ENCODE measurements at places on chromosomes 5 and 9.

- no peak for DNase-seq
These were observed 19.9 kb downstream of the NIPBL start for GRCh38 chr5:36896476-36896875.

DNA sequence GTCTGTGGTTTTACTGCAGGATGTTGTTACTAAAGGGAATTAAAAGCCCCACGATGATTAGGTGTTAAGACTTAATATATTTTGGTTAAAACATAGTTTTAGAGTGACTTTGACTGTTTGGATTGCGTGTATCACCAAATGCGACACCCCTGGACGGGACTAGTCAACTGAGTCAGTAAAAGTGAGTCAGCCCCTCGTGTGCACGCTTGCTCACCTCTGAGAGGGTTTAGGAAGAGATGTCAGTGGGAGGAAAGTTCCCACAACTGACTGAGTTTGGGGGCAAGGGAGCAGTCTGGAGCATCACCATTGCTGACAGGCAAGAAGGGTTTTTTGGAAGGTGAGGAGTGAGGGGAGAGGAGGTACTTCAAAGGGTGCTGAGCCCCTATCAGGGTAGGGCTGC, 14.4 kb upstream of the DMRT3 start:
- DNase-seq: no peak

- no peak for DNase-seq
These were observed 276.8 kb upstream of the CLINT1 start for GRCh38 chr5:158135682-158136179.

DNA sequence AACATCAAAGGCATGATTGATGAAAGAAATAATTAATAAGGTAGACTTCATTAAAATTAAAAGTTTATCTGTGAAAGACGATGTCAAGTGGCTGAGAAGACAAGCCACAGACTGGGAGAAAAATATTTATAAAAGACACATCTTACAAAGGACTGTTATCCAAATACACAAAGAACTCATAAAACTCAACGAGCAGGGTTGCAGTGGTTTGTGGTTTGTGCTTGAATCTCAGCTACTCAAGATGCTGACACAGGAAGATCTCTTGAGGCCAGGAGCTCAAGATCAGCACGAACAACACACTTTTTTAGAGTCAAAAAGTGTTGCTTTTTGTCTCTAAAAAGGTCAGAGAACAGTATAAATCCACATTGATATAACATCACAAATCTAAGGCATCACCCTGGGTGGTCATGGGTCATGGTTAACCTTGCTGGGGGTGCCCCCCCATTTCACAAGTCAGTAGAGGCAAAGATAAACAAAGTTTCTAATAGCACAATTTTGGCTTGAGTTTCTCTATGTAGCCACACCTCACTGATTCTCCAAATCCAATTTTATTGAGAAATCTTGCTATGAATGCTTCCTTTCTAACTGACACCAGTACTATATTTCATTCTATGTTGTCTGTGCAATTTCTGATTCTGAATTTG, 342.9 kb upstream of the RPS23 start:
- DNase-seq: no peak

DNA sequence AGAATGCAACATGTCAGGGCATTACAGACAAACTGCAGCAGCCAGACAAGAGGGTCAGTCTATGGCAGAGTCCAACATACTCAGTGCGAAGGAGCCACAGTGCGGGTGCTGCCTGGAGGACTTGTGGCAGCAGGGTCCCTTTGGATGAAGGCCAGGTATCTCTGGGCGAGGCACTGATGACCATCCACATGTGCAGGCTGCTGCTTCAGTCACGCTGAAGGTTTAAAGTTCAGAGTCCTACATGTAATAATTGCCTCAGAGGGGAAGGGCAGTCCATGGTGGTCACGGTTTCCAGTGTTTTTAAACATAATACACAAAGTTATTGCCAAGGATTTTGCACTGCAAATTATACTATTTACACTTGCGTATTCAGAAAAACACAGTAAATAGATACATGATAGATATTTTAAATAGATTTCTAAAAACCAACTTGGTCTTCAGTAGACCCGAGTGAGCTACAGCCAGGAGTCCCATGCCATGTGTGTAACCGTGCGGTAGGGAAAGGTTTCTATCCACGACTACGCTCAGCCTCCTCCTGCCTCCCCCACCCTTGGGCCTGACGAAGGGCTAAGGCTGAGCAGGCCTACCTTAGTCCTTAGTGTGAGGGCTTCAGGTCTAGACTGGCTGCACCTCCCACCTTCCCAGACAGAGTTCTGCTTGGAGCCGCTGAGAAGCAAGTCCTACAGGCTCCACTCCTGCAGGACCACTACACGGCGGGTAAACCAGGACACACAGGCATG, 76.2 kb downstream of the GPR21 start:
- no peak for DNase-seq

DNA sequence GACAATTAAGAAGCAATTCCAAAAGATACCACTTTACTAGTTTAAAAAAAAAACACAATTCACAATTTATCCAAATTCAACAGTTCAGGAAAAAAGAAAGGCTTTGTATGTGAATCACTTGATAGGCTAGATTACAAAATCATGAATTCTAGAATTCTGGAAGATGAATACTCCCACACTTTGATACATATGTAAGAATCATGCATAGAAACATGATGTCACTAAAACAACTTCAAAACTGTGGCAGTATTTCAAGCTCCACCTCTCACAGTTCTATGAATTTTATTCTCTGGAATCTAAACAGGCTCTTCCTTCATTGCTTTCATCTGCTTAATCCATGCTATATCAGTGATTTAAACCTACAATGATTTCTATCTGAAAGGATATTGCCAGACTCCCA, 51.0 kb downstream of the GNAQ start:
- DNase-seq: no peak

- DNase-seq: no peak
These were observed 49.2 kb upstream of the SHOC1 start for GRCh38 chr9:111843971-111844370.

DNA sequence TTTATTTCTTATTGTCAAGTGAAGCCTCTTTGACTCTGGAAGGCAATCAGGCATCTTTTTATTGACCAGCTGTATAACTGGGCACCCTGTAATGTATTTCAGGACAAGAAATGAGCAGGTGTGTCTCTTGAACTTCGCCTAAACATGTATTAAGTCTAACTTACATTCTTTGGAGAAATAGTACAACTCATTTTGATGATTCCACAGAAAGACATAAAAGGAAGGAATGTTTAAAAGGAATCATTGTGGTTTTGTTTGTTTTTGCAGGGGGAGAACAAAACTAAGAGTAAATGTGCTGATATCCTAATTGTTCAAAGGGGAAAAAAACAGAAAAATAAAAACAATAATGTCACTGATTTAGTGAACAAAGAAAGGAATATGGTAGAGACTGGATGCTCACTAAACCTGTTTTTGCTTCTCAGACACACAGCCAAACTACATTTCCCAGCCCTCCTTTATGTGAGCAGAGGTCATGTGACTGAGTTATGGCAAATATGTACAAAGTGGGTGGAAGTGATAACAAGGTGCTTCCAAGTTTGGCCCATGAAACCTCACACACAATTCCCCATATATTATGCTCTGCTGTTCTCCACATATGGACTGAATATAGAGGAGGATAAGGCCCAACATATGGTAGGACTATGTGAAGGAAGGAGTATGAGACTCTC, 150.6 kb upstream of the ACOT12 start:
- no peak for DNase-seq

DNA sequence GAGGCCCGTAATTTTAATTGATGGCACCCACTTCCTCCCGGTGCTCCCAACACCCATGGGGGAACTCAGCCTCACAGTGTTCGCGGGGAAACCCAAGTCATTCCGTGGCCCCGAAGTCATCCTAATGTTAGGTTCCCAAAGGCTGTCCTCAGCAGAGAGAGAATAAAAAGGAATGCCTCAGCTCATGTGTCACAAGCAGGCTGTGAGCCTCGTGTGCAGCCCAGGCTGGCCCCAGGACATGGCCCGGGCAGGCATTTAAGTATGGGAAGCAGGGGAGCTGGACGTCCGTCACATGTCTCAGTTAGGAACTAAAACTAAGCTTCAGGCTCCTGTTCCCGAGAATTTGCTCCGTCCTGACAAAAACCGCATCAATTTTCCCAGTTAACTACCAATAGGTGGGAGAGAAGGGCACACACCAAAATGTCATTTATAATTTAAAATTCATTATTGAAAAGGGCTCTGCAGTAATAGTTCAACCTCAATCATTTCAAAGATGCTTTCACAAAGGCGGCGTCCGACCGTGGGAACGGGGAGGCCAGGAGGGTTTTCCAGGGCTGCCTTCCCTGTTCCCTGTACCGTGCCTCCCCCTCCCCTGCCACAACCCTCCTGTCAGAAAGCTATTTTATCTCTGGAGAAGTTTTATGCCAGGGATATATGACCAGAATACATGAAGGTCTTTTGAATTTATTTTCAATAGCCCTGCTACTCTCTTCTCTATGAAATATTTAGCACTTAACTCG, 137.3 kb downstream of the FSTL4 start:
- DNase-seq: no peak

DNA sequence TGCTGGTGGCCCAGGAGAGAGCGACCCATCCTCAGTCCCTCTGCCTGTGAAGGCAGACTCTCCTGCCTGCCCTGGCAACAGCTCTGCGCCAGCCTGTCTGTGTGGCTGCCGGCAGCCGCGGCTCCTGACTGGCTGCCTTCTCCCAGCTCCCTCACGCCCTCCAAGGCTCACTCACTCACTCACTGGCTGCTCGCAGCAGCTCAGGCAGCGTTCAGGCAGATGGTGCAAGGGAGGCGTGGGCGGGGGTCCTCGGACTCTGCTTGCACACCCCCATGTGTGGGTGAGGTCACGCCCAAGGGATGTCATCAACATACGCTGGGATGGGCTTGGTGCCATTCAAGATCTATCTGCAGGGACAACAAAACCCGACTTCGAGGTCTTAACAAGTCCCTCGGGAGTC, 66.7 kb downstream of the DAB2IP start:
- no peak for DNase-seq

GRCh38 chr9:23933348-23933747, 107.3 kb upstream of the ELAVL2 start:
- DNase-seq: no peak

GRCh38 chr9:92807757-92808725, 43.4 kb upstream of the BICD2 start:
- DNase-seq: peak; percentile 17

- DNase-seq: no peak
These were observed 216.6 kb downstream of the SLC12A2 start for GRCh38 chr5:128300181-128300580.

- DNase-seq: no peak
These were observed 21.8 kb downstream of the ZBED3 start for GRCh38 chr5:77065256-77065655.

GRCh38 chr9:83472764-83473163, 65.4 kb downstream of the FRMD3 start:
- DNase-seq: no peak

- DNase-seq: no peak
These were observed 19.7 kb downstream of the NIPSNAP3B start for GRCh38 chr9:104783588-104783987.

GRCh38 chr5:172848419-172848818, 14.4 kb downstream of the ERGIC1 start:
- no peak for DNase-seq

DNA sequence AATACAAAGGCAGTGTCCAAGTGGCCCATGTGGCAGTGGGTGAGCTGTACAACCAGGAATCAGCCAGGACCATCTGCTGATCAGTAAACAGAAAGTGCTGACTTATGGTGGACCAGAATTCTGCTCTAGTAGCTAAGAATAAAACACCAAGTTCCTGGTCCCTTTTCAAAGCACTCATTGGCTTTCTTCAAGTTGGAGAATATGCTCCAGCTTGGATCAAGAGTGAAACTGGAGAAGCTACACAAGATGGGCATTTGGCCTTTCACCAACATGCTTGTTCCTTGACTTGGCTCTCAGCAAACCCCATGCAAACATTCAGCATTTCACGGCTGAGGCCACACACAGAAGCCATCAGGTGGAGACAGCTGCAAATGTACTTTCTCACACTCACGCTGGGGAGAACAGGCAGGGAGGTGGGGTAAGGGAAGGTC, 32.1 kb downstream of the MARCHF3 start:
- DNase-seq: no peak

DNA sequence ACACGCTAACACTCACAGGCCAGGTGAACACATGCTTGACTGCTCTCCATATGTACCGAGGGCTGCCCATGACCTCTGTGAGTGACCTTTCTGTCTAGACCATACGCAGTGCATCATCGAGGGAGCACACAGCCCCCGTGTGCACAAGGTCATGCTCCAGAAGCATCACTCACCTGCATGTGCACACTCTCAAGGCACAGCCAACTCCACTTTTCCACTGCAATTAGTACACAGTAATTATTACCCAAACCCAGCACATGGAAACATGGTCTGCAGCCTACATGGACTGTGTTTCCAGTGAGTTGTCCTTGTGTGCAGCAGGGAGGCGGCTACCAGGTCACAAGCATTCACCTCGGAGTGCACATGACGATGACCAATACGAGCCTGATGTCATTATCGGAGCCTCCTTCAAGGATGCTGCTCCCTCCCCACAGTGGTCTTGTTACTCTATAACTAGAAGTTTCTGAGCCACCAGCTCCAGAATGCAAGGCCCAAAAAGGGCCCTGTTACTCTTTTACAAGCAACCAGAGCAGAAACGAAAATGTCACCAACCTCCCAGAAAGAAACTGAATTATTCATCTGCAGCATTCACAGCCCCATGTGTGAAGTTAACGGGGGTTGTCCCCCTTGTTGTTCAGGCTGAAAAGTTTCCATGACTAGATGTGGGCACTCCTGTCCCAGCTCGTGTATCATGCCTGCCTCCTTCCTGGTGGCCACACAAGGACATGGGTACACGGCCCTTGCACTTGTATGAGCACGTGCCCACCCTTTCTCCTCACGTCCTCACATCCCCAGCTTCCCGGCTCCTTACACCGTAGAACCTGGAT, 31.2 kb downstream of the SEMA4D start:
- DNase-seq: peak; percentile 52

DNA sequence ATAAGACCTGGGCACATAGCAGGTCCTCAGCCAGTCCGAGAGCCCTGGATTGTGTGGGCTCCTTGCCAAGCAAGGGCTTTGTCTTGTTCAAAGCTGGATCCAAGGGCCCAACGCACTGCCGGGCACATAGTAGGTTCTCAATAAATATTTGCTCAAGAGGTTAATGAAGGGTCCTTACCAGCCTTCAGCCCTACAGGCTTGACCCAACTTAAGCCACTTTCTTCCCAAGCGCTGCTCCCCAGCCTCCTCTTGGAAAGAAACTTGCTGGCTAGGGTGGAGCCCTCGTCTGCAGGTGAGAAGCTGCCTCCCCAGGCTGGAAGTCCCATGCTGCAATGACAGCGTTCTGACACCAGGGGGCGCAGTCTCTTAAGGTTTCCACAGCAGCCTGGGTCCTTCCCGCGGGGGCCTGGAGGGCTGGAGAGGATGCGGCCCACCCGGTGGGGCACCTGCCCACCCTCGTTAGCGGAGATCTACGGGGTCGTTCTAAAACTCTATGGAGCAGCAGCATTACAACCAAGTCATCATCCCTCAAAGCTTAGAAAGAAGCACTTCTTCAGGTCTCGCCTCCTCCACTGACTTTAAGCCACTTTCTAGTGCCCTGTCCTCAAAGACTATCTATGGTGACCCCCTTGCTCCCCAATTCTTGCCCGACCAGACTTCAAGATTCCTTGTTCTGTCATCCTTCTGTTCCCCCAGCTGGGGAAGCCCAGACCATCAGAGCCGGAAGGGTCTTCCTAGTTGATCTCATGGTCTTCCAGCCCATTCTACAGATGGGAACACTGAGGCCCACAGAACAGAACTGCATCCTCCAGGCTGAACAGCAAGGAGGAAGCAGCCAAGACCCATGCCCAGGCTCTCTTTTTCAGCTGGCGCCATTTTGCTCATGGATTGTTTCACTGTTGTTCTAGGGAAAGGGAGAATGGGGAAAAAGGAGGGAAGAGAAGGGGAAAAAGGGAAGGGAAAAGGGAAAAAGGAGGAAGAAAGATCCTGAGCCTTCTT, 115.4 kb downstream of the LHX2 start:
- DNase-seq: peak; percentile 74

All from stimulated activated CD4-positive, alpha-beta T cell treated with anti-CD3 and anti-CD28 coated beads, Interleukin-12 subunit alpha, Interleukin-12 subunit beta, amount 100 ng/mL, for 4 hours (primary cell).